ENCODE measurements at places on chromosomes 13 and 19.

DNA sequence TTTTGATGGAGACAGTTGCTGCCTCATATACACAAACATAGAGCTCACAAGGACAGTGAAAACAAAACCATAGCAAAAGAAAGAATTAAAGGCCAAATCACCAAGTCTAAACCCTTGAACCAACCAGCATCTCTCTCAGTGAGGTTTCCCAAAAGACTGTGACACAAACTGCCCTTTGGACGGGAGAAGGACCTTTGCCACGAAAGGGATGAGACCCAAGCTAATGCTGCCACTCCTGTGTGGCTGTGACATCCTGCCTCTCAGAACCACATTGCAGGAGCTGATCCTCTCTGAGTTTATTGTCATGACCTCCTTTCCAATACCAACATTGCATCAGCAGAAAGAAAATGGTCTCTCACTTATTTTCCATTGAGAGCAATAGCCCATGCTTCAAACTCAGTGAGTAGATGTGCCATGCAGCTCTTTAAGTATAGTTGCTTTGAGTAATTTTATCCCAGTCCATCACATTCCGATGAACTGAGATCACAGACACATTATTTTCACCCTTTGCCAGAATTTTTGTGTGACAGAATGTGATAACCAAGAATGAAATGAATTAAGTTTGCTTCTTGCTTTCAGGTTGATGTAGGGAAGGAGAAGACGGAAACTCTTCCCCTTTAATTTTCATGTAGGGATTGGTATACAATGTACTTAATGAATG is 133.5 kb upstream of the IRS2 start:
- H3K4me3 ChIP-seq = no peak overlapping the region
- no peaks in the 10 kb centered on the region for H3K27me3 ChIP-seq

- H3K4me1 ChIP-seq = no peaks in the 10 kb centered on the region
- no peaks in the 10 kb centered on the region for H3K36me3 ChIP-seq
- H3K27ac ChIP-seq = no peak overlapping the region
- no peak for DNase-seq
- H3K4me3 ChIP-seq = no peak overlapping the region
Observed at GRCh38 chr13:35789335-35790165, 313.1 kb upstream of the MAB21L1 start.

GRCh38 chr19:51417107-51417809 is at the start of gene SIGLEC10:
Gene SIGLEC10 (minus strand): TSS chr19:51417642. CDS start chr19:51417581, 61 bp downstream.
- H3K4me3 ChIP-seq = no peak within 1 kb of the TSS
- H3K4me1 ChIP-seq = no peaks in the 10 kb centered on the region
- H3K27me3 ChIP-seq = peaks cover 10% of the 10 kb centered on the region

- H3K4me3 ChIP-seq = peak overlapping the region; percentile 80
- no peaks in the 10 kb centered on the region for H3K36me3 ChIP-seq
- DNase-seq = no peak
- H3K4me1 ChIP-seq = peaks cover 22% of the 10 kb centered on the region
- no peaks in the 10 kb centered on the region for H3K27me3 ChIP-seq
Observed at GRCh38 chr19:33300894-33301143, 1.5 kb downstream of the CEBPA start.

- no peak overlapping the region for H3K4me3 ChIP-seq
- H3K27me3 ChIP-seq = peaks cover 7% of the 10 kb centered on the region
- peaks cover 3% of the 10 kb centered on the region for H3K4me1 ChIP-seq
- no peak overlapping the region for H3K27ac ChIP-seq
- no peaks in the 10 kb centered on the region for H3K36me3 ChIP-seq
Observed at GRCh38 chr19:5466072-5466471, 10.9 kb downstream of the ZNRF4 start.

DNA sequence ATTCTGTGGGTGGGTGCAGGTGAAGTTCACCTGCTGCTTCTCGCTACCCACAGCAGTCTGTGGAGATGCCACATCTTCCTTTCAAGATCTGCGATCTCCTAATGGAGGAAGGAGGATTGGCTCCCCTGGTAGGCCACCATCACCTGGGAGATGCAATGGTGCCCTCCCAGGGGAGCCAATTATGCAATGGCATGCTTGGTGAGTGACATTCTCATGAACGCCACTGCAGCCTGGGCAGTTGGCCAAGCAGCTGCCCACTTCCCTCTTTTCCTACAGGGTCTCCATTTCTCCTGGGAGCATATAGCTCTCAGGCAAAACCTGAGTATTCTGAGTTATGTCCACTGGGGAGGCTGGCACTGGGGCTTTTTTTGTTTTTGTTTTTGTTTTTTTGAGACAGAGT is 83.5 kb upstream of the KCTD15 start:
- no peaks in the 10 kb centered on the region for H3K27me3 ChIP-seq
- H3K4me3 ChIP-seq = no peak overlapping the region
- H3K4me1 ChIP-seq = no peaks in the 10 kb centered on the region
- DNase-seq = no peak
- H3K36me3 ChIP-seq = no peaks in the 10 kb centered on the region

GRCh38 chr19:14102756-14103155 is 12.2 kb upstream of the SAMD1 start:
- H3K27ac ChIP-seq = peak overlapping the region; percentile 16
- H3K4me3 ChIP-seq = no peak overlapping the region
- no peak for DNase-seq
- peaks cover 11% of the 10 kb centered on the region for H3K4me1 ChIP-seq
- H3K36me3 ChIP-seq = peaks cover 76% of the 10 kb centered on the region

DNA sequence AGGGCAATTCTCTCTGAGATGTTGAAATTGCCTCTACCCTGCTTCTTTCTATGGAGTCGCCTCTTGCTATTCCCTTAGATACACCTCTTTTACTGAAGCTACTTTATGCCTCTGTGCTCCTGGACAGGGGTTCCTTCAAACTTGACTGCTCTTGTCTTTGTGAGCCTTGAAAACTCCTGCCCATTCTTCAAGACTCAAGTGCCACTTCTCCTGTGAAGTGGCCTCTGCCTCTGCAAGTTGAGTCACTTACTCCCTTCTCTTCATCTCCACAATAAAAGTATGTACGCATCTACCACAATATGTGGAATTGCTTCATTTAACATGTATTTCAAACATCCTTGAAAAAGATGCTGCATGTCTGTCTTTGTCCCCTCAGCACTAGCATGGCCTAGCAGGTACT is 66.0 kb upstream of the TPP2 start:
- no peaks in the 10 kb centered on the region for H3K36me3 ChIP-seq
- H3K4me1 ChIP-seq = no peaks in the 10 kb centered on the region
- H3K4me3 ChIP-seq = no peak overlapping the region
- DNase-seq = no peak
- no peak overlapping the region for H3K27ac ChIP-seq
- H3K27me3 ChIP-seq = no peaks in the 10 kb centered on the region

- peak overlapping the region; percentile 39 for H3K27ac ChIP-seq
- peaks cover 5% of the 10 kb centered on the region for H3K4me1 ChIP-seq
- no peaks in the 10 kb centered on the region for H3K27me3 ChIP-seq
- DNase-seq = no peak
Observed at GRCh38 chr13:61136515-61136914, 279.1 kb downstream of the PCDH20 start.

GRCh38 chr13:48843630-48844380 is 131.9 kb upstream of the FNDC3A start:
- no peak overlapping the region for H3K27ac ChIP-seq
- no peak for DNase-seq
- H3K36me3 ChIP-seq = no peaks in the 10 kb centered on the region
- no peaks in the 10 kb centered on the region for H3K27me3 ChIP-seq

DNA sequence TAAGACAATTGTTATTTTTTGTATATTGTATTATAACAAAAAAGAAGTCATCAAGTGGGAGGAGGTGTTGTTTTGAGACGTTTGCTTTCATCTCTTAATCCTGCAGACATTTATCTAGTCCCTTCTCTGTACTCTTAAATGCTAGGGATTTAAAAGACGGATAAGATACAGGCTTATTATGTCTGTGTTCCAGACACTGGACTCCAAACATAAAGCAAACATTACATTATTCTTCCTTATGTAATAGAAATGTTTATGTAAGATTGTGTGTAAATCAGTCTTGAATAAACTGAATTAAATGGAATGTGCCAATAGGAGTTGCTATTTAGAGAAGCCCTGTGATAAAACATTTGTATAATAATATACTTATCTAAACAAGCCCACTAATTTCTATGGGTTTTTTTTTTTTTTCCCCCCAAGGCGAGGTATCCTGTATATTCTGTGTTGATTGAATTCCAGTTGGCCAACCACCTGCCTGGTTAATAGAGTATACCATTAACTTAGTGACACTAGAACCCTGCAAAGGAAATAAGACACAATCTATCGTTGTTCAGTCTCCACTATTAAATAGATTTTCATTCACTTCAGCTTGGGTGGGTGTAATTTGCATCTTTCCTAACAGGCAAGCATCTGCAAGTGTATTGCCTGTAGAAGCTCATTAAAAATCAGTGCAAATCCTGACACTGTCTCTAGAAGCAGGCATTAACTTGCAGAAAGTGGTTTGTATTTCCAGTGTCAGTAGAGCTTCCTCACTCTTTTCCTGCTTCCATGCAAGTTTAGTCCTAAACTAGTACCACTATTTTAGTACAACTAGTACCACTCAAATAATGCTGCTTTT is 69.0 kb downstream of the LRCH1 start:
- peaks cover 24% of the 10 kb centered on the region for H3K4me1 ChIP-seq
- no peaks in the 10 kb centered on the region for H3K36me3 ChIP-seq
- H3K27ac ChIP-seq = no peak overlapping the region
- no peaks in the 10 kb centered on the region for H3K27me3 ChIP-seq
- no peak overlapping the region for H3K4me3 ChIP-seq

- no peaks in the 10 kb centered on the region for H3K27me3 ChIP-seq
- peak overlapping the region; percentile 60 for H3K27ac ChIP-seq
- H3K36me3 ChIP-seq = peaks cover 74% of the 10 kb centered on the region
- DNase-seq = peak; percentile 61
Observed at GRCh38 chr19:16645140-16645539, 14.8 kb downstream of the SMIM7 start.

- peak; percentile 73 for DNase-seq
- H3K27me3 ChIP-seq = no peaks in the 10 kb centered on the region
- H3K4me1 ChIP-seq = peaks cover 23% of the 10 kb centered on the region
- no peak overlapping the region for H3K4me3 ChIP-seq
Observed at GRCh38 chr13:33353210-33353609, 67.7 kb upstream of the STARD13 start.

- peak overlapping the region; percentile 83 for H3K27ac ChIP-seq
- peaks cover 81% of the 10 kb centered on the region for H3K4me1 ChIP-seq
- H3K4me3 ChIP-seq = peak overlapping the region; percentile 4
- DNase-seq = peak; percentile 75
- H3K27me3 ChIP-seq = no peaks in the 10 kb centered on the region
- no peaks in the 10 kb centered on the region for H3K36me3 ChIP-seq
Observed at GRCh38 chr19:6238643-6239281, 41.0 kb downstream of the MLLT1 start.

GRCh38 chr13:94673851-94674250 is 38.5 kb downstream of the SOX21 start:
- H3K27ac ChIP-seq = no peak overlapping the region
- H3K4me1 ChIP-seq = no peaks in the 10 kb centered on the region
- H3K36me3 ChIP-seq = no peaks in the 10 kb centered on the region
- DNase-seq = no peak
- no peak overlapping the region for H3K4me3 ChIP-seq

- H3K4me3 ChIP-seq = no peak overlapping the region
- no peaks in the 10 kb centered on the region for H3K4me1 ChIP-seq
- DNase-seq = no peak
- no peak overlapping the region for H3K27ac ChIP-seq
Observed at GRCh38 chr13:35649162-35649561, 172.7 kb upstream of the MAB21L1 start.

- H3K4me1 ChIP-seq = no peaks in the 10 kb centered on the region
- no peak for DNase-seq
- H3K27me3 ChIP-seq = peaks cover 5% of the 10 kb centered on the region
- H3K27ac ChIP-seq = no peak within 1 kb of the TSS
Observed at GRCh38 chr19:47994209-47994802, at the start of gene ELSPBP1. Gene ELSPBP1 (plus strand): TSS chr19:47994632. CDS start chr19:48008668, 14,036 bp downstream.

GRCh38 chr13:110332750-110333149 is 25.7 kb downstream of the COL4A2 start:
- H3K4me3 ChIP-seq = no peak overlapping the region
- no peak overlapping the region for H3K27ac ChIP-seq
- no peaks in the 10 kb centered on the region for H3K27me3 ChIP-seq
- DNase-seq = no peak

DNA sequence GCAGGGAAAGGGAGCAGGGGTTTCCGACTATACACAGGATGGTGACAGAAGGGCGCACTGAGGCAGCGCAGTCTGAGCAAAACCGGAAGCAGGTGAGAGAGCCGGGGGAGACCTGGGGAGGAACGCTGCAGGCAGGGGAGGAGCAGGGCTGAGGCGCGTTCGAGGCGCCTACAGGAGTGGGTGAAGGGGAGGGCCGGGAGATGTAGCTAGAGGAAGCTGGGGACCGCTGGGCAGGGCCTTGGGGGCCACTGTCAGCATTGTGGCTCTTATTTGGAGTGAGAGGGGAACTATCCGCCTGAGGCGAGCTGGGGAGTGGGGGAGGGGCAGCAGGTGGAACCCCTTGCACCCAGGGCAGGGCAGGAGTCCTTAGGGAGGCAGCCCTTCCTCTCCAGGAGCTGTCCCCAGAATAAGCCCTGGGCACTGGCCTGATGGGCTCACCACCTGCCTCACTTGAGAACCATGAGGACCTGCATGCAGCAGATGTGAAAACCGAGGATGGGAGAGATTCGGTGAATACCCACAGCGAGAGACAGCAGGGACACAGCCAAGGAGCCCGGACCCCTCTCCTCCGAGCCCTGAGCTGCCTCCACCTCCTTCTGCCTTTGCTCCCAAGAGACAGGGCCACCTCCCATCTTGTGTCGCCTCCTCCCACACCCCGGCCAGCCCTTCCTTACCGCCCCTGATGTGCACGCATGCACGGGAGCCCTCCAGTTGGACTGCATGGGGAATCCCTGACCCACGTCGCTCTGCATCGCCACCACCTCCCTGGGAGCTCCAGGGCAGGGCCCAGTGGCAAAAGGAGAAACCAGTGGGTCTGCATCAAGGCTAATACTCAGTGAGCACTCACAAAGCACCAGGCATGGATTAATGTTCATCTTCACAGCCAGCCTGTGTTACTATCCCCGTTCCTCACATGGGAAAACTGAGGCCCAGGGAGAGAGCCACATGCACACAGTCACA is 10.3 kb downstream of the AKT2 start:
- no peak overlapping the region for H3K4me3 ChIP-seq
- H3K36me3 ChIP-seq = no peaks in the 10 kb centered on the region
- no peaks in the 10 kb centered on the region for H3K27me3 ChIP-seq

- H3K36me3 ChIP-seq = no peaks in the 10 kb centered on the region
- no peaks in the 10 kb centered on the region for H3K4me1 ChIP-seq
- H3K27me3 ChIP-seq = no peaks in the 10 kb centered on the region
- no peak overlapping the region for H3K4me3 ChIP-seq
- DNase-seq = no peak
Observed at GRCh38 chr13:20927596-20928257, 25.2 kb upstream of the XPO4 start.

- H3K27me3 ChIP-seq = no peaks in the 10 kb centered on the region
- H3K27ac ChIP-seq = peak within 1 kb of the TSS; percentile 65
- DNase-seq = no peak
- peak within 1 kb of the TSS; percentile 74 for H3K4me3 ChIP-seq
- peaks cover 4% of the 10 kb centered on the region for H3K4me1 ChIP-seq
Observed at GRCh38 chr13:29595380-29596063, at the start of gene SLC7A1. Gene SLC7A1 (minus strand): TSS chr13:29595688. CDS start chr13:29536188, 59,500 bp downstream.

DNA sequence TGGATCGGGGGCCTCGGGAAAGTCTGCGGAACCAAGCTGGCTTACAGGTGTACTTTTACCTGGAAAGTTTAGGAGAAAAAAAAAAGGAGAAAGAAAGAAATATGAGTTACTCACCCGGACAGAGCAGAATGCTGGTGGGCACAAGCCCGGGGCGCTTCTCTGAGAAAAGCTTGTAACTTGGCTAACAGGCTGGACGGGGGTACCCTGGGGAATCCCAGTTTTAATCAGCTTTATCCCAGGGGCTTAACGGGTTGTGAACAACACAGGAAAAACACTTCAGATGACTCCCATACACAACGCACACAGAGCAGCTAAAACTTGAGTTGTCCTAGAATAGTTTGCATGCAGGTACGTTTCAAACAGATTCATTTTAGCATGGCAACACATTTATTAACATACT is 37.3 kb downstream of the KLF2 start:
- H3K36me3 ChIP-seq = peaks cover 8% of the 10 kb centered on the region
- no peak overlapping the region for H3K4me3 ChIP-seq
- DNase-seq = no peak
